ENCODE measurements at places on chromosomes 16 and 17.
A peak's percentile ranks its signal among the peaks of the same experiment; 100 is the strongest.

- no peak for DNase-seq
Measured at GRCh38 chr16:11136600-11136999, 119.4 kb downstream of the SOCS1 start.

- no peak for DNase-seq
Measured at GRCh38 chr16:84911486-84912216, 91.9 kb downstream of the CRISPLD2 start.

- no peak for DNase-seq
Measured at GRCh38 chr16:27806986-27807385, 256.5 kb downstream of the GSG1L start.

DNA sequence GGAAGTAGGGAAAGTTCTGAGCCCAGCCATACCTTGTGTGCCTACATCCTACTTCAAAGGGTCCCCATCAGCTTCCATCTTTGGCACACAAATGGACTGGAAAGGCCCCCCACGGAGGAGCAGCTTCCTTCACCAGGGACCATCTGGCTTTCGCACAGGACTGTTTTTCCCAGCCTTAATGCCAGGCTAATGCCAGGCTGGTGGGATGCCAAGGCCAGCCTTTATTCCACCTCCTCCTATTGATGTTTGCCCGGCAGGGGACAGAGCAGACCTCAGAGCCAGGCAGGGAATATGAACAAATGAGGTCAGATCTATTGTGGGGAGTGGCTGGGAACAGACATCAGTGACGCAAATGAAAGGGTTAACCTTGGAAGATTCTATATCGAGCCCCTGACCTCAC is 5.7 kb downstream of the GPR179 start:
- no peak for DNase-seq

DNA sequence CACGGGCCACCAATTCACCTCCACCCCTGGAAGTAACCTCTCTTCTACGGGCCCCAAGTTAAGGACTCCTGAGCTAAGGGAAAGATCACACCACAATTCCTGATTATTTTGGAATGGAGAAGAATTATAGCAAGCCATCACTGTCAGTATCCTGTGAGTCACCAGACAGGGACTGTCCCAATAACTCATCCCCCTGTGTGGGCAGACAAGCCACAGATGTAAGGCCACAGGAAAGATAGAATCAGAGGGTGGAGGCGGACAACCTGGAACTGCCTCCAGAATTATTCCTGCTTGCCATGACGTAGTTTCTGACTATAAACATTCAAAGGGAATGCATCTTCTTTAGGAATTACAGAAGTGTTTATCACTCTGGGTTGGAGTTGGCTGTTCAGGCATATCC is 5.8 kb upstream of the MYO1D start:
- DNase-seq: no peak

GRCh38 chr17:14318918-14319205 is 18.0 kb downstream of the HS3ST3B1 start:
- DNase-seq: no peak

GRCh38 chr17:3719265-3719664 is 4.4 kb upstream of the HASPIN start:
- DNase-seq: no peak

GRCh38 chr17:5545051-5545987 is 39.0 kb downstream of the NLRP1 start:
- DNase-seq: no peak

GRCh38 chr17:14199601-14200000 is 37.1 kb downstream of the CDRT15 start:
- DNase-seq: no peak

DNA sequence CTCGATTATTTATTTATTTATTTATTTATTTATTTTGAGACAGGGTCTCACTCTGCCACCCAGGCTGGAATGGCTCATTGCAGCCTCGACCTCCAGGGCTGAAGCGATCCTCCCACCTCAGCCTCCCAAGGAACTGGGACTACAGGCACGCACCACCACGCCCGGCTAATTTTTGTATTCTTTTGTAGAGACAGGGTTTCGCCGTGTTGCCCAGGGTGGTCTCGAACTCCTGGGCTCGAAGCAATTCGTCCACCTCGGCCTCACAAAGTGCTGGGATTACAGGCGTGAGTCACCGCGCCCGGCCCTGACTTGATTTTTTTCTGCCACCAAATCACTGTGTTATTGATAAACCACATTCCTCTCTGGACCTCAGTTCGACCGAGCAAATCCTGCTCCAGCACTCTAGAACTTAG is 758 bp upstream of the RPL23A start:
- DNase-seq: no peak

GRCh38 chr17:43915559-43915958 is 8.2 kb upstream of the MPP2 start:
- no peak for DNase-seq

DNA sequence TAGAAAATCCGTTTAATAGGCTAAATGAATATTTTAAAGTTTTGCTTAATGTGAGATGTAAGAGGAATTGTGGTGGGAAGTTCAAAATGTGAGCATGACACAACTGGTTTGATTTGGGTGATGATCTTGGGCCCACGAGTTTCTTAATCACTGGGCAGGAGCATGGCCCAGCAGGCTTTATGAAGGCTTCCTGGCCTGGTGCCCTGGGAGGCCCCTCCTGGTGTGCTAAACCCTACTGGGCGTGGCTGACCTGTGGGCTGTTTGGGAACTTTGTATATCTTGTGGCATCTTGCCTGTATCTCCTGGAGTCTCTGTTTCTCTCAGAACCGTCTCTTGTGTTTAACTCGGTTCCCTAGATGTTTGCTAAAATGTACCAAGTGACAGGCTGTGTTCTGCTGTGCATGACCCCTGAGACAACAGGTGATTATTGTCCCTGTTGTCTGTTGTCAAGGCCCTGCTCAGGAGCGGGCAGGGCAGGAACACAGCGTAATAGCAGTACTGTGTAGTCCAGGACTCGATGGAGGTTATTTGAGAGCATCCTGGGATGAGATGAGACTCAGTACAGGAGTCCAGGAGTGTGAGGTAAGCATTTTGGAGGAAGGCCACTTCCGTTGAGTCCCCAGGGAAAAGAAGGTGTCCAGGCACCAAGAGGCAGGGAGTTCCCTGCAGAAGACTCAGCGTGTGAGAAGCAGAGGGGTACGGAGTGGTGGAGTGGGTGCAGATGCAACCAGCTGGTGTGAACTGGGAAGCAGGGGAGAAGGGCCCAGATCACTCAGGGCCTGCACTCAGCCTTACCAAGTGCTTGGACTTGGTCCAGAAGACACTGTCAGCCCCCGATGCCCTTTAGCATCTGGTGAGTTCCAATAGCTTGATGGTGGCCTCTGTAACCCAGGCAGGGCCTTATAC is 48.5 kb downstream of the B9D1 start:
- DNase-seq: no peak

DNA sequence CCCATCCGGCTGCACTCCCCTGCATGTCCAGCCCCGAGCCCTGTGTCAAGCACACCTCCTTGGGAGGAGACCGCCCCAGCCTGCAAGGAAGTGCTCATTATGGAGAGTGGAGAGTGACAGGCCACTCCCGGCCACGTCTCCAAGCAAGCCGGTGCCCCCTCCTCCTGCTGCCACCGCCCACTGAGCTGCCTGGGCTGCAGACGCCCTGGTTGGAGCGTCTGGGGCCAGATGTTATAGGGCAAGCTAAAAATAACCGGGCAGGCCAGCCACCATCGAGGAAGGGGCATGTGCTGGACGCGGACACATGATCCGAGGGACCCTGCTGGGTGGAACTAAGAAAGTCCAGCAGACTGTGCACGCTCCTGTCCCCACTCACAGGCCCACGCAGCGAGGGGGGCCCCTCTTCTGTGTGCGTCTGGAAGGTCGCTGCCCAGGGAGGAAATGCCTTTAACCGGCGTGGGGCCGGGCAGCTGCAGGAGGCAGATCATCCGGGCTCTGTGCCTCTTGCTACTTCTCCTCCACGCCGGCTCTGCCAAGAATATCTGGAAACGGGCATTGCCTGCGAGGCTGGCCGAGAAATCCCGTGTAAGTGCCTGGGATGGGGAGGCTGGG is at the start of gene WFDC1:
Gene WFDC1 (plus strand): TSS at position 348 of the 612 bp plus-strand sequence. CDS start 94 bp downstream, at position 442.
- peak; percentile 51 for DNase-seq

DNA sequence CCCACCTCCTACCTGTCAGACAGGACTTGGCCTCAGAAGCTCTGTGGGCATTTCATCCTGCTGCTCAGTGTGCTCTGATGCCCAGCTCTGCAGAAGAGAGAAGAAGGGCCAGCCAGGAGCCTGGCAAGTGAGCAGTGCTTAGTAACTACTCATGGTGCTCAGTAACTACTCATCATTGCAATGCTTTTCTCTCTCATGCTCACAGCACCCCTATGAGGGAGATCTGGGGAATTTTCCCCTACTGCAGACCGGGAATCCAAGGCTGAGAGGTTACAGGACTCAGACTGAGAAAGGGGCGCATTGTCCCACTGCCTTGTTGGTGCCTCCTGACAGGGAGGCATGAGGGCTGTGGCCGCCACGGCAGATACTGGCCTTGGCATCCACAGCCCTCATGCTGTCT is 261.1 kb downstream of the C16orf95 start:
- peak; percentile 13 for DNase-seq

DNA sequence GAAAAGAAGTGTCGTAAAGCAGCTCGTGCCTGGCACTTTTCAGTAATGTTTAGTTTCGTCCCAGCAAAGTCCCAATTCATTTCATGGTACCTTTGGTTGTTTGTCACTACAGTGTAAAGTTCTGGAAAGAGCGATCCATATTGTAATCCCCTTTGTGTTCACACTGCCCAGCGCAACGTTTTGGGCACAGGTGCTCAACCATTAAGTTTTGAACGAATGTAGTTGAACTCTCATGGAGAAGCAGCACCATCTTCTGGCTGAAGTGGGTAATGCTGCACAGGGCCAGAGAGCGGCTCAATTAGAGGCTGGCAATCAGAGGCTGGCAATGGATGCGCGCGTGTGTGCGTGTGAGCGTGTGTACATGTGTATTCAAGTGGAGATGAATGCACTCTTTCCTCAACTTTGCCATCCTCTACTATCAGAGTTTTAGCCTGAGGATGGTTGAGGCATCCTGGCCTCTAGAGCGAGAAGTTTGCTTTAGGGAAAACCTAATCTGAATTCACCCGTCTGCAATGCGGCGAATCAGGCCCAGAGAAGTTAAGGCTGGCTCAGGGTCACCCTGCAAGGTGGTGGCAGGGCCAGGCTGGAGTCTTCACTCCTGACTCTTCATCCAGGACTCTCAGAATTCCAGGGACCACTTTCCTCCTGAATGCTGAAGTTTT is 29.9 kb downstream of the DYNLL2 start:
- peak; percentile 40 for DNase-seq
